ENCODE measurements at places on chromosomes 3 and 15. TPM values are rescaled to one million over a fixed set of nuclear protein-coding genes. Genes with fewer than 3 reads are reported as not detected.

The THUMPD3 gene
- 12.2 TPM for total RNA-seq

The P2RY13 gene
- not detected for total RNA-seq

The TRPM1 gene
- not detected for total RNA-seq

The SAXO2 gene
- total RNA-seq = 1.2 TPM

The CD96 gene
- not detected for total RNA-seq

DNA sequence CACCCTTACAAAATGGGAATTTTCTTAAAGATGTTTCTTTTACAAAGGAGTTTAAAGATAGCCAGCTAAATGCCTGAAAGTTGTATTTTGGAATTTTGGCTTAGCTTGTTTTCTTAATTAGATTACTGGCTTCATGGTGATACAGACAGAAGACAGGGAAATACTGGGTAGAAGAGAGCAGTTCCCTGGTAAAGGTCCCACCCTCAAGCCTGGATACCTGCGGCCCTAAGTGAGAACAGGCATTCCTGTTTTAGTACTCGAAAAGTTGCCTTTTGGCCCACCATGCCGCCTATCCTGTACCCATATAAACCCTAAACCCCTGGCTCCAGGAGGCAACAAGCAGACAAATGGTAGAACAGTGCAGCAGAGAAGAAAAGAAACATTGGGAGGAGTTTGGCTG lies 29.4 kb downstream of the SETMAR start:
- DNase-seq = no peak

GRCh38 chr15:60611592-60612346 lies 132.8 kb upstream of the ICE2 start:
- DNase-seq = no peak

The APOD gene
- total RNA-seq = 0.91 TPM

The TRAK1 gene
- total RNA-seq = 190 TPM

The HHLA2 gene
- 2.2 TPM for total RNA-seq

The CFAP20DC gene
- total RNA-seq = 0.38 TPM

The LMAN1L gene
- not detected for total RNA-seq

- no peak for DNase-seq
These were observed 27.9 kb upstream of the PRTG start for GRCh38 chr15:55770806-55771205.

- no peak for DNase-seq
These were observed 1.0 kb upstream of the CCR5 start for GRCh38 chr3:46369675-46370132.

DNA sequence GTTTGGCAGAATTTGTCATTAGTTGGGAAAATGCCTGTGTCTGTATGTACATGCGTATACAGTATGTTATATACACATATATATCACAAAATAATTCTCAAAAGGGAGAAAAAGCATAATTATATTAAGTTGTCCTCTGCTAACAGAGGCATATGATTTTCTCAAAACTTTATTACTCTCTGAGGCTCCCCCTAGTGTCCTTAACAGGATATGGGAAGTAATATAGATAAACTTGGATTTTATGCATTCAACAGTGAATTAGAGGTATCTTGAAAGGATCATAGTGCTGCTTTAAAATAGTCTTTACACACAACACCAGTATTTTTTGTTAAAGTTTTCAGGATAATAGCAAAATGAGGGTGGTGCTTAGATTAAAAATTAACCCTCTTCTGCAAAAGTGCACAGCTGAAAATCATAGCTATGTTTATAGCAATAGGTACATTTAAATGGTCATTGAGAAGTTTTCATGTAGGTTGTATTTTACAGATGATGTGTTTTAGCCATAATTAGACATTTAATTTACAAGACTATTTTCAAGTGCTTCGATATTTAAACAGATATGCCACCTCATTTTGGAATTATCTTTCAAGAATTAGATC lies 454.0 kb upstream of the ROBO2 start:
- peak; percentile 14 for DNase-seq

DNA sequence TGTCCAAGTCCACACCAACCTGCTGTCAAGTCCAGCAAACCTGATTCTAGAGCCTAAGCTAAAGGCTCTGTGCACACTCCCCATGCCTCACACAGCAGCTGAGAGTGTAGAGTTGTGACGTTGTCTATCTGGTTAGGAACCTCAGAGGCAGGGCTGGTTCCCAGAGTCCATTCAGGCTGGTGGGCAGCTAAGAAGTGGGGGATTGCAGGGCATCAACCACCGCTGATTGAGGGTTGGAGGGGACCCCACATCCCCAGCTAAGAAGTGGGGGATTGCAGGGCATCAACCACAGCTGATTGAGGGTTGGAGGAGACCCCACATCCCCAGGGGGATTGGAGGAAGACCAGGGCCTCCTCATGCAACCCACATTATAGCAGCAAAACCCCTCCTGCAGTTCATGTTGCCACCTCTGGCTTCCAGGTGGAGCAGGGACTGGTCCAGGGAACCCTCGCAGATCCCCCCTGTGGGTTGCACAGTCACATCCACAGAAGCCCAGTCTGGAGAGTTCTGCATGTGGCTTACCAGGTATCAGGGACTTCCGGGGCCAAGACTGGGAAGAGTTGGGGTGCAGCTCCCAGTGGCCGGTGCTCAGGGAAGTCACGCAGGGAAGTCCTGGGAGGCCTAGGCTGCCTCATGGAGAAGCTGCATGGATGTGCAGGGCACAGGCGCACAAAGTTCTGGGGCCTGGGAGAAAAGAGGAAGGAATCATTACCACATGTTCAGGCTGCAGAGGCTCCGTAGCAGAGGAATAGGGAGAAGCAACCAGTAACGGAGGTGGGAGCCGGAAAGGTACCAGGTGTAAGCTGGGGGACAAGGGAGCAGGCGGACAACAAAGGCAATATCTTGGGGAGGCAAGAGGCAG lies 71.4 kb upstream of the PCSK6 start:
- DNase-seq = no peak

DNA sequence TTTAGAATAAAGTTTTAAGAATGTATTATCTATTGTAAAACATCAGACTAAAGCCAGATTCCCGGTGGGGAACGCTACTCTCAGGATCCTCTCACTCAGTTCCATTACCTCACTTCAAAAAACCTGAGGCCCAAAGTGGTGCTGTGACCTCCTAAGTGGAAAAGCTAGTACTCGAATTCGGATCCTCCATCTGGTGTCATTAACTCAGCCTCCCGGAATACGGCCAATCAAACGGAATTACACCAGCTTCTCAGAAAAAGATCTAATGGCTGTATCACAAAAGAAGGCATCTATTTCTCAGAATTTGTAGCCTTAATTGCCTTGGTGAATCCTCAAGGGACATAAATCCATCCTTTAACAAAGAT lies 627 bp downstream of the ACAD11 start:
- DNase-seq = no peak

The FILIP1L gene
- 1.2 TPM for total RNA-seq

DNA sequence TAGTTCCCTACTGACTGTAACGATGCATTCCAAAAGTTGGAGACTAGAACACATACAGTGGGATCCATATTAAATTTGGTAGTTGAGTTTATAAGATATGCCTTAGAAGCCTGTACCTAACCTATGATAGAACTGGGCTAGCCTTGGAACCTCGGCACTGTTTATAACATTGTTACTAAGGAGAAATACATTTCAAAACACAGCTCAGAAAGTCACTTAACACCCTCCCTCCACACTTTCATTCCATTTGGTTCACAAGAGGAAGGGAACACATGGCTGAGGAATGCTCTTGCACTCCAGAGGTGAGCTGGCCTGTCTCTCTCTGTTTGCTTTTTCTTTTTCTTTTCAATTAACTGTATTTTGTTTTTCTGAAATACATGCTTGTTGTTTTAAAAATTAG lies 48.7 kb upstream of the TSC22D2 start:
- DNase-seq = no peak

DNA sequence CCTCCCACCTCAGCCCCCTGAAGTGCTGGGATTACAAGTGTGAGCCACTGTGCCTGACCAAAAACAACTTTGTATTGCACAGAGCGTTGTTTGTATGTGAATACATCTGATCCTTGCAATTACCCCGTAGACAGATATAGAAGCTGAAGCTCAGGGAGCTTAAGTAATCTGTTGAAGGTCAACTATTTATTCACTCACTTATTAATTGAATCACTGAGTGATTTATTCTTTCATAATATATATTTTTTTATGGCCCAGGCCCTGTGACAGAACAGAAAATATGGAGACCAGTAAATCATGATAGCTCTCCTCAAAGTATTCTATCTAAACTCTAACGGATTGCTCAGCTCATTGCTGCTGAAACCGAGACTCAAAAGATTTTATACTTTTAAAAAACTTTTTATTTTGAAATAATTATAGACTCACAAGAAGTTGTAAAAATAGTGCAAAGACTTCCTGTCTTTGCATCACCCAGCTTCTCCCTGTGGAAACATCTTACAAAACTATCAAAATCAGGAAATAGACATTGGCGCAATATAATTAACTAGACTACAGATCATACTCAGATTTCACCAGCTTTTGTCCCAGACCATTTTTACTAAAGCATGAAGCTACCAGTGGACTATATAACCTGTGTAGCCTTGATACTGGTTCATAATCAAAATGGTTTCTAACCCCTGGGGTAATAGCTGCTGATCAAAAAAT lies 466.1 kb downstream of the PDCD6IP start:
- no peak for DNase-seq

GRCh38 chr3:162390891-162391290 lies 894.3 kb downstream of the OTOL1 start:
- DNase-seq = no peak

The ARHGEF26 gene
- total RNA-seq = 8.3 TPM

The CPEB1 gene
- total RNA-seq = not detected

DNA sequence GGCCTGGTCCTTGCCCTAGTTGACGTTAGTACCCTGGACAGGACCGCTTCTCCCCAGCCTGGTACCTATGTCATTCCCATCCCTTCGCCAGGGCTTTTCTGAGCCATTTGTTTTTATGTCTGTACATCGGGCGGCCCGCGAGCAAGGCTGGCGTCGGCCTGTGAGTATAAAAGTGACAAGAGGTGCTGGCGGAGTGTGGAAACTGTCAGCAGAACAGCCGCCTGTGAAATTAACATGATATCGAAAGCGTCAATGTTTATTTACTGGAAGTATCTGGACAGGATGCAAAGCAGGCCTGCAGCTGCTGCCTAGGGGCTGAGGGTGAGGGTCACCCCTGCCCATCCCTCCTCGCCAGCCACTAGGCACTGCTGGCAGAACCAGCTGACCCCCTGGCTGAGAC lies 33.4 kb downstream of the LINGO1 start:
- no peak for DNase-seq

DNA sequence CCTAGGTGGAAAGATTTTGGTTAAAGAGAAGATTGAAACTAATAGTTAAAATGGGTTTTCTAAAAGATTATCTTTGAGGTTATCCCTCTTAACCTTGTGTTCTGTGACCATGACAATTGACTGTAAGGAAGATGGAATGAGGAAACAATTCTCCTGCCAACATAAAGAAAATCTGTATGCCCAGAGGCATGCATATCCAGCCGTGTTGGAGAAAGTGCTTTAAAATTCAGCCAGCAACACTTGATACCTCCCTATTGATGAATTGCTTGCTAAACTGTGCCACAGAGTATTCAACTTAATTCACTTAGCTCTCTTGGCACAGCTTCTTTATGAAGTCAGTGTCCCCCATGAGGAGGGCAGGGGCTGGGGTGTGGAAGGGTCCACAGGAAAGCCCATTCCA lies 203.5 kb downstream of the UBE2E2 start:
- DNase-seq = no peak

GRCh38 chr3:16886303-16886683 lies 1.5 kb downstream of the PLCL2 start:
- DNase-seq = no peak

- no peak for DNase-seq
These were observed 152.5 kb downstream of the LRRK1 start for GRCh38 chr15:101071651-101072050.

GRCh38 chr15:68400066-68400456 lies 31.9 kb downstream of the ITGA11 start:
- DNase-seq = peak; percentile 54

The SLC2A2 gene
- total RNA-seq = 0.03 TPM

GRCh38 chr15:75185271-75186029 lies 16.2 kb upstream of the C15orf39 start:
- DNase-seq = no peak

- DNase-seq = peak; percentile 23
These were observed 677.0 kb downstream of the AGBL1 start for GRCh38 chr15:86756688-86757087.

DNA sequence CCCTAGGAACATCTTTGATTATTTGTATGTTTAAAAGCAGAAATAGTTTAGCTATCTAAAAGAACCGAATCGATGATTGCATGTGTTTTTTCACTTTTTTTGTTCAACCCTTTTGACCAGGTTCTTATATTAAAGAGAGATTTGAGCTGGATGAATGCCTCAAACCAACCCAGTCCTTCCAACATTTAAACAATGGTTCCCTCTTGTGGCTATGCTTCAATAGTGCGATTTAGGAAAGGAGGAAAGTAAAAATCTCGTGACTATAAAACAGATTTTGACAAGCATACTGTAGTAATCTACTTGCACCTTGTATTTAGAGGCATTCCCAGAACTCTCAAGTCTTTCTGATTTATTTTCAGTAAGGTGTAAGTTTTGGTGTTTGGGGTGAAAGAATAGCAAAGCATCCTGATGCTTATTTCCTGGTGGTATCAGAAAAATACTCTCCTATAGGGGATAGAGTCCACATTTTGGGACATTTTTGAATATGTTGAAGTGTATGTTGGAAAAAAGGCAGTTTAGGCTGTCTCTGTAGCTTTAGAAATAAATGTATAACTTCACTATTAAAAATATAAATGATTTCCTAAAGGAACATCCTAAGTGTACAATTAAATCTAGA lies 159.6 kb upstream of the KCNH8 start:
- peak; percentile 50 for DNase-seq

DNA sequence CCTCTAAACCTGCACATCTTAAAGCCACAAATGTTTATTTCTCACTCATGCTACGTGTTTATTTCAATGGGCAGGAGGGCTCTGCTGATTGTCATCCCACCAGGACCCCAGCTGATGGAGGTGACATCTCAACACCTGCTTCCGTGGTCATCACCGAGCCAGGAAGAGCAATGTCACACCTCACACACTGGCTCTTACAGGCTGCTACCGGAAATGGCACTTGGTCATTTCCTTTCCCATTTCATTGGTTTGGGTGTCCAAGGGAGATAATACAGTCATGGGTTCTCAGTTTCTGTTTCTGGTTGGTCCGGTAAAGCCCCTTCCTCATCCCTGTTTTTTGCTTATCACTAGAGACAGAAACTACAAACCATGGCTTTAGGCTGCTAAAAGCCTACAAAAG lies 41.9 kb downstream of the ABHD2 start:
- no peak for DNase-seq

The PIF1 gene
- 77.4 TPM for total RNA-seq

DNA sequence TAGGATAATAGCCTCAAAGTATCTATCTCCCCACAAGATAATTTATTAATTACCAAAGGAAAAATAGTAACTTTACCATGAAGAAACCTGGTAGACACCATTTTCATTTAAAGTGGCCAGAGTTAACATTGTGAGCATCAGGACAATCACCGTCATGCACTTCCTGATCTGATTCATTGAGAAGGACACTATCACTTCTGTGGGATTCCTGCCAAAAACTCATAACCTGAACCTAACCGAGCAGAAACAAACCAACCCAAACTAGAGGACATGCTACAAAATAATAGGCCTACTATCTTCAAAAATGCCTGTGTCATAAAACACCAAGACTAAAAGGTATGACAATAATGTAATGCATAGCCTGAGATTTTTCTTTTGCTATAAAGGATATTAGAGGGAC lies 39.0 kb downstream of the FSIP1 start:
- no peak for DNase-seq
